T1000 (cell line): ENCODE measurements at places on chromosomes 6 and 20.

DNA sequence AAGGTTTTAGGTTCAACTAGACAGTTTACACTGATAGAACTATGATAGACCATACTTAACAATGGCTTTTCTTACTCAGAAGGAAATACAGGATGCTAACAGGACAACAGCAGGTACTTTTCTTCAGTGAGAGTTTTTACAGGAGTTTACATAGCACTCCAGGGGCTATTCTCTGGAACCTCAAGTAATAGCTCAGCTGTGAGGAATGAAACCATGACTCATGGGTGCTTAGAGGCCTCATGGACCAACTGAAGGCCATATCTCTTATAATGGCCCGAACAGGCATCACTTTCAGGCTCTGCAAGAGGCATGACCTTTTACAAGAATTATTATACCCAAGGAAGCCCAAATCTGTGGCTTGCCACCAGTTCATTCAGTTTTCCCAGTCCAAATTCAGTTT is 31.8 kb downstream of the TREML1 start:
- DNase-seq, result no peak

DNA sequence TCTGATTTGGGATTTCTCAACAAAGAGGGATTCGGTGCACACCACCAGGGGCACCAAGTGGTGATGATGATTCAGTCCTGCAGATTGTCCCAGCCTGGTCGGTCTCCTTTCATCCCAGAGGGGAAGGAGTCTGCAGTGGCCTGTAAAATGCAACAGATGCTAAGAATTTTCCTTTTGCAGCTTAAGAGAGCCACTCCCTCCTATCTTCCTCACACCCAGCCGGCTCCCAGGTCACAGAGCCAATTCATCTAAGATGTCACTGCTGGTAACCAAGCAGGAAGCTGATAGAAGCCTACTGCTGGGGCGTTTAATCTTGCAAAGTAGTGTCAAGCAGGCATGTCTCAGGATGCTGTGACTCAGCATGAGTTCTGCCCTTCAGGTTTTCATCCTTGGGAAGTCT is 203.8 kb upstream of the LRFN2 start:
- no peak for DNase-seq

- DNase-seq, result no peak
These were observed 336.2 kb downstream of the FOXA2 start for GRCh38 chr20:22248051-22248667.

DNA sequence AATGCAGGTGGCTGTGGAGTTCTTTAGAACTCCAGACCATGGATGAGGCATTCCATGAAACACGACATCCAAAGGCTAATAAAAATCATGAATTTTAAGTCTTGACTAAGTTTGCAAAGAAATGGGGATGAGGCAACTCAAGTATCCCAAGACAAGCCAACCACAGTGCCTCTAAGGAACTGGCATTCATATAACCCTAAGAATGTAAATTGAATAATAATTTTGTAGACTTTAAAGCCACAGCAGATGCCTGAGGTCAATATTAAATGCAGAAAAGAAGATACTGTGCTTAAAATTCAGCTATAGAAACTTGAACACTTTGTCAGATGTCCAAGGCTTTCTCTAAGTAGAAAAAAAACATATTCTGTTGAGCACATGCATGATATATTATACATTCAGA is 54.5 kb downstream of the TFAP2B start:
- DNase-seq, result no peak

DNA sequence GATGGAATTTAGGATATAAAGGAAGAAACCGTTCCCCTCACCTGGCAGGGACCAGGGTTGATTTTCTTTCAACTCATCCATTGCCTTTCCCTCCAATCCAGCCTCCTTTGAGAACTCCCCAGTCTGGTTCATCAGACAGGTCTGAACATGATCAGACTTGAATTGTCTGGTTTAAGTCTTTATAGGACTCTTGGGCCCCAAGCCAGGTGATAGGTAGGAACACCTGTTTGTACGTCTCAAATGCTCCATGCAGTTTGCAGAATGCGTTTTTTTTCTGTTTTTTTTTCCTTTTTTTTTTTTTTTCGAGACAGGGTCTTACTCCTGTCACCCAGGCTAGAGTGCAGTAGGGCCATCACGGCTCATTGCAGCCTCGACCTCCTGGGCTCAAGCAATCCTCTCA is 4.1 kb upstream of the CEP250 start:
- no peak for DNase-seq

DNA sequence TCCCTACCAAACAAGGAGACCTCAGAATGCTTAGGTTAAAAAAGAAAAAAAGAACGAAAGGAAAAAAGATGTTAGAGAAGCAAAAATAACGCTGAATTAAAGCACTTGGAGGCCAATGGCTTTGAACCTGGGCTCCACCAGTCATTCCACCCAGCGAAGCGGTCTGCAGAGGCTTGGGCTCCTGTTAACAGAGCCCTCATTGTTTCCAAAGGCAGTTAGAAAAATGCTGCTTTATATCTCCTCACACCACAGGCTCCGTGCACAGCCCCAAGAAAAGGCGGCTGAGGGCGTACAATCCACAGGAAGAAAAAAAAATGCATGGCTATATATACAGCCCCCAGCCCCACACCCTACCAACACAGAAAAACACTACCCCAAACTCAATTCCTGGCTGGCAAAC is 255.9 kb downstream of the FOXC1 start:
- DNase-seq, result no peak

DNA sequence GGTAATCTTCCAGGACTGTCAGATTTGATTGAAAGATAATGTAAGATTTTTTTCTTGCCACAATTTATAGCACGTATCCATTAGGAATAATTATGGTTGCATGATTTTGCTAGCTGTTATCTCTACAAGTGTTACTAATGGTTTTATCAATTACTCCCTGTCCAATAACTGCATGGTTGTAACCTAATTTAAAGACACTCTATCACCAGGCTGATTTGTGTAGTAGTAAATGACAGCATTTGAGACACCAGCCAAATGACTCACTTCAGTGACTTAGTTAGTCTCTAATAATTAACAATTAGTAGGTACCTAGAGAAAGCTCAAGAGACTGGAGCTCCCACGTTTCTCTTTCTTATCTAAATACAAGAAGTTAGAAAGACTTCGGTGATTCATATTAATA is 453.8 kb upstream of the POU3F2 start:
- no peak for DNase-seq

DNA sequence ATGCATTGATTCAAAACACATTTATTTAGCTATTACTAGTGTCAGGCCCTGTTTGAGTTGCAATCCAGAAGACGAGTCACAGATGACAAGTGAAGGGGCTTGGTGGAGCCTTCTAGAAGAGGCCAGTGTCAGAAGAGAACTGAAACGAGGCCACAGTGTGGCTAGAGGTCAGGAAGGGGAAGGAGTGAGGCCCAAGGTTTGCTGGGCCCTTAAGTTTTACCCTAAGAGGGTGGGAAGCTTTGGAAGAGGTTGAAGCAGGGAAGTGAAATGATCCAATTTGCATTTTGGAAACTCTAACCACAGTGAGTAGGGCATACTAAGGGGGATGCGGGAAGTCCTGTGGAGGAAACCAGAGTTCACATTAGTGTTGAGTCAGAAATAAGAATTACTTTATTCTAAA is 25.0 kb downstream of the TTK start:
- DNase-seq, result no peak

GRCh38 chr6:31394381-31394780 is 9.0 kb upstream of the MICA start:
- no peak for DNase-seq

DNA sequence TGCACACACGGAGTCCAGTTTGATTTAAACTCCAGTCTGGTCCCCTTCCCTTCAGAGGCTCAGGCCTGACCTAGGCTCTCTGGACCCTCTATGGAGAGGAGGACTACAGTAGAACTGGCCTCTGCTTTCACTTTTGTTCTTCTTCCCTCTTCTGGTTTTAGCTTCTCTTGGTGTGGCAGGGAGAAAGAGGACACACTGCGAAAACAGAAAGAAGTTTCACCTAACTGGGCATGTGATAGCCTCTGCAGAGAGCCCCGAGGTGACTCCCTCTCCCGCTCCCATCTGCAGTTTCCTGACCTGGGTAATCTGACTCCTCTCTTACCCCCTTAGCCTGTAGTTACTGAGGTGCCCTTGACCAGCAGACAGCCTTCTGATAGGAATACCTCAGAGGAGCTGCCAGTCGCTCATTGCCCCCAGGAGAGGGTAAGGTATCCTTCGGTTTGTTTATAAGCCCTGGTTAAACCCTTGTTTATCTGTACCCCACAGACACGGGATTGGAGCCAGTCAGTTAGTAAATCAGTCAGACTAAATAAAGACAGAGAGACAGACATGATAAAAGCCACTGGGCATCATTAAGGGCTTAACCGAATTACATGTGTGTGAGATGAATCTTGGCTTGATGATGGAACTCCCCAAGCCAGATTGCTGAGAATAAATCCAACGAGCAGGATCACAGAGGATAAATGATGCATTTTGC is 12.0 kb upstream of the DTNBP1 start:
- DNase-seq, result no peak

- DNase-seq, result peak; percentile 88
These were observed 132.2 kb downstream of the OGFRL1 start for GRCh38 chr6:71420693-71421328.

- no peak for DNase-seq
These were observed 381.7 kb upstream of the POU3F2 start for GRCh38 chr6:98452685-98453084.

- DNase-seq, result peak; percentile 41
These were observed 46.0 kb downstream of the GTF2H5 start for GRCh38 chr6:158213925-158214674.

DNA sequence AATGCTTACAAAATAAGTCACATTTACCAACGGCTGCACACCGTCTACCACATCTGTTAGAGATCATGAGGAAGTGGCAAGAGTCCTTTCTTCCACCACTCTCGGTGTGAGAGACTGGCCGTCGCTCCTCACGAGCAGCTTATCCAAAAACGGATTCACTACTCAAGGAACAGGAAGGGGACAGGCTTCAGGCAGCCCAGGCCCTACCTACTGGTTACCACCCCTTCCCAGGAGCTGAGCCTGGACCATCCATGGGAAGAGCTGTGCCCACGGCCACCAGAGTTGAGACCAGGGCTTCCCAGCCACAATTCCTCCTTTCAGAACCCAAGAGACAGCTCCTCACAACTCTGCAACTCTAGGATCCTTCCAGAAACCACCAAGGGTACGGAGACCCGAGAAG is 37.0 kb downstream of the FOXF2 start:
- DNase-seq, result no peak

DNA sequence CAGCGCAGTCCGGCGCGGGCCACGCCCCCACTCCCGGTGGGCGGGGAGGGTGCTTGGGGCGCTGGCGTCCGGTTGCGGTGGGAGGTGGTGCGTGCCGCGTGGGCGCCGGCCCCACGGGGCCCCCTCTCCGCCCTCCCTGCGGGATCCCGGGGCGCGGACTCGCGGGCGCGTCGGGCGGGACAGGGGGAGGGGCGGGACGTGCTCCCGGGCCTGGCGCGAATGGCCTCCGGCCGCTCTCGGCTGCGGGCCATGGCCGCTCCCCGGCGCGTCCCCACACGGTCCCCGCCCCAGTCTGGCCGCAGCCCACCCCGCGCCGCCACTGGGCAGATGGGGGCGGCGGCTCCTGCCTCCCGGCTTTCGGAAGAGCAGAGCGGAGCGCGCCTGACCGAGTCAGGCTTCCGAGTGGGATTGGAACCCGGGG is 771 bp upstream of the PPP1R3G start:
- no peak for DNase-seq

DNA sequence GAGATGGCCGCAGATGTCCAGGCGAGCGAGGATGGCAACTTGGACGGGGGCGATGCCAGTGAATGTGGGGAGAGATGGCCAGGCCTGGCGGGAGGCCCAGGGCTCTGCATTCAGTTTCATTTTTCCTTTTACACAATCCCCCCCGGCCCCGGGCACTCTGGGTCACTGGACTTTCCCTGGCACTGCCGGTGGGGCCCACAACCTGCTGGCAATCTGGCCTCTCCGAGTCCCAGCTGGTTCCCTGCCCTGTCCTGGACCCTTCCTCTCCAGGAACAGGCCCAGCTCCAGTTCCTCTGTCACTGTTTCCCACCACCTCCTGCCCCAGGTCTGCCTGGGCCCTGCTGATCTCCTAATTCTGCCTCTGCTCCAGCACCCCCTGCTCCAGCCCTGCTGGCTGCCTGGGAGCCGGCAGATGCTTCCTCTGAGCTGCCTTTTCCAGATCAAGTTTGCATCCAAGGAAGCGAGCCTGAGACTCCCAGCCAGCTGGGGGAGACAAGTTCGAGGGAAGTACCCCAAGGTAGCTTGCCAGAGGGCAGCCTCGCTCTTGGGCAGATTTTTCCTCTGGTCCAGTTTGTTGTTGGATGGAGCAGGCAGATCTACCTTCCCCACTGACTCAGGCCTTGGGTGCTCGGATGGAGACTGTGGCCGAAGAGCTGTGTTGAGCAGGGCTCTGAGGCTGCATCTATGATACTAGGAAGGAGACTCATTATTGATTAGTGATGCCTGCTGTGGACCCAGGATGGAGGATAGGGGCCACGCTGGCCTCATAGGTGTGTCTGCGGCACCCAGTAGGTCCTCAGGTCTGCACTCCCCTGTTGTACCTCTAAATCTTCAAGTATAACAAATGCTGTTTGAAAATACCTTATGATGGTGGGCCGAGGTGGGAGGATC is 83.2 kb downstream of the CEBPB start:
- DNase-seq, result no peak

GRCh38 chr6:8908638-8909037 is 473.3 kb upstream of the SLC35B3 start:
- DNase-seq, result no peak

DNA sequence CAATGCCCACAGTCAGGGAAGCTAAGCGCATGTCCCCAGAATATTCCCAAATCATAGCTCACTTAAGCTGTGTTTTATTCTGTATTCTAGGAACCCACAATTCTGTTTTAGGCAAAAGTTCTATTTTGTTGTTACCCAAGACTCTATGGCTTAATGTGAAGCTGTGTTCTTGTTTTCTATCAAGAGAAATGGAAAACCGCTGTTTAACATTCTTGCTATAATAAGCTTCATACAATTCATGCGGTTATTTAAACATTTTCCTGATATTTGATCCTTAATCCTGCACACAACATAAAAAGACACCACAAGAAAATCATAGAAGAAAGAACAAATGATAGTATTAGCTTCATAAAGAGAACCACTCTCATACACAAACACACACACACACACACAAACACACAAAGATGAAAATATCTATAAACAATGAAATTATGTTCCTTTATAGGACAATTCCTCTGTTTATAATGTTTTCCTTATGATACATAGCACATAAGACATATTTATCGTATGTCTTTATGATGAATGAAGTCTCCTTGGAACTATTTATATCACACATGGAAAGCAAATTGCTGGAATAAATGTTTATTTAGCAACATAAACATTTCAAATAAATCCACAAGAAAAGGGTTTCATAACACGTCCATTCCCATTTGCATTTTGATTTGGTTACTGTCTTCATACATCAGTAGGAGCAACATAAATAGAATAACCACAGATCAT is 16.4 kb upstream of the COL21A1 start:
- no peak for DNase-seq

- DNase-seq, result no peak
These were observed 130.5 kb downstream of the MYB start for GRCh38 chr6:135311446-135312200.

GRCh38 chr6:152351110-152351509 is 286.1 kb downstream of the SYNE1 start:
- DNase-seq, result no peak

DNA sequence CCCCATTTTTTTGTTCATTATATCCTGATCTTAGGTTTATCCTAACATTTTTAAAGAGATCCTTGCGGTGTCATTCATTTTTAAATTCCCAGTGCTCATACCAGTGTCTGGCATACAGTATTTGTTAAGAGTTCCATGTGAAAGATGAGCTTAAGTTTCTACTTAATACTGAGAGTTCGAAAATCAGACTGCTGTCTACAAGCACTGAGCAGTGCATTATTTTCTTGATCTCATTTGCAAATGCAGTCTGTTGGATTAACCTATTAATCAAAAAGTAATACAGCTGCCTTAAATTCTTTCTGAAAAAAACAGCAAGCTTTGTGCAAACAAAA is 663 bp downstream of the COQ3 start:
- DNase-seq, result no peak
